ENCODE measurements at places on chromosomes 2 and 18. TPM values are rescaled to one million over a fixed set of nuclear protein-coding genes. Genes with fewer than 3 reads are reported as not detected.

The PSTPIP2 gene
- 9.9 TPM for total RNA-seq

The VIT gene
- 13.5 TPM for total RNA-seq

The PDCD1 gene
- total RNA-seq: not detected

The MREG gene
- 6.0 TPM for total RNA-seq

The ACTR3 gene
- total RNA-seq: 336 TPM
